ENCODE measurements at places on chromosomes 4 and X.

GRCh38 chr4:156326246-156326645, 372.6 kb upstream of the CTSO start:
- no peak for DNase-seq

DNA sequence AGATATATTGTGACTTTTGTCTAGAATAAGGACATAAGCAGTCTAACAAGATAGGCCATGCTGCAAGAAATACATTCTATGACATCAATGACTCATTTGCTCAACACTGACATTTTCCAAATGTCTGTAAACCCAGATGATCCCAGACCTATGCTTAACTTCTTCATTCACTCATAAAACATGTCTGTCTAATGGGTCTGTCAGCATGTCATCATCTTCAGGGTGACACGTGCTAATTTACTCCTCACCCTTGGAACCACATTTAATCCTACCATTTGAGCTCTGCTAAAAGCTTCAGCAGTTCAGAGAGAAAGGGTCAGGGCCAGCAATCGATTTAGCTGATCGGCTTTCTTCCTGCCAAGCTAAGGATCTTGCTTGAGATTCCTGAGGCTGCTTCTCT, 109.4 kb upstream of the MAP3K15 start:
- no peak for DNase-seq

DNA sequence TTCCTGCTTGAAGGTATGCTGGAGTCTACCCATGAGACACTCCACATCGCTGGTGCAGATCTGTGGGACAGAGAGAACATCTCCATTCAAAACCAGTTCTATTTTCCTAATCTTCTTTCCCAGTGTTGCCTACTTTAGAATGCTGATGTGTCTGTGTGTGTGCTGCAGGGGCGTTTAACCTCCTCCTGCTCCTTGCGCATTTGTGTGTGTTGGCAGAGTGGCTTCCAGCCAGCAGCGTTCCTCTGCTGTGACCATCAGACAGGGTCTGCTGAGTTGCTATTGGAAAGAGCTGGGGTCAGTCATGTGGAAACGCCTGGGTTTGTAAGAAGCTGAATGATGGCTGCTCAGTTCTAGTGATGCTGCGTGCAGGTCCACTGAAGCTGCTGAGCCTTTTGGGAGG, 223.6 kb downstream of the RBMX2 start:
- DNase-seq, result no peak

GRCh38 chrX:69365755-69366154, 138.4 kb upstream of the NALF2 start:
- no peak for DNase-seq

DNA sequence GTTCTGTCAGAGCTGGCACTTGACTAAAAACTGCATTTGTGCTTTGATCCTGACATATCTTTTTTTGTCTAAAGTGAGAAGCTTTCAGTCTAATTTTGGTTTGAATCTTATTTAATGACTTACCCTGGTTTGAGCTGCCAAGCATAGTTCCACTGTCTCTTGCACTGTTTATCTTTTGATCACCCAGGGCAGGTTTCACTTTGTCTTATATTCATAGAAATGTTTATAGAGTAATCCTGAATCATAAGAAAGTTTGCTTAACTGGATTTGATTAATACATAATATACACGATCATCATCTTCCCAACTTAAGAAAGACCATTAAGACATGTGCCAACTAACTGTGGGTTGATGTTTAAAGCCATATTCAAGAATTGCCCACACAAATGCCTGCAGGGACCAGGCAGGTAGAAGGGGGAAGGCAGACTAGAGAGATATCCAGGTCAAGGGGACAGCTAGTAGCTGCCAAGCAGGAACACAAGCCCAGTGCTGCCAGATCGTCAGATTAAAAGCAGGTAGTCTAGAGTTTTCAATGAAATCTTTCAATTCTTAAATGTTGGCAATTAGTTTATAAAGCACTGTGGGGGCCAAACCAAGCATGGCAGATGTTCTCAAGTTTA, 1.9 kb downstream of the GK start:
- DNase-seq, result no peak

DNA sequence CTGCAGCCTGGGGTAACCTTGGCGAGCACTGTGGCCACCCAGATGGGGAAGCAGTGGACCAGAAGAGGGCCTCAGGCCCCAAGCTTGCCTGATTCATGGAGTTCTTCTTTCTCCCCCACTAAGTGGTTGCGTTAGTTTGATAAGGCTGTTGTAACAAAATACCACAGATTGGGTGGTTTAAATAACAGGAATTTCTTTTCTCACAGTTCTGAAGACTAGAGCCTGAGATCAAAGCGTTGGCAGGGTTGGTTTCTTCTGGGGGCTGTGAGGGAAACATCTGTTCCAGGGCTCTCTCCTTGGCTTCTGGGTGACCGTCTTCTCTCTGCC, 105.7 kb upstream of the GATB start:
- DNase-seq, result no peak

GRCh38 chr4:28004520-28004919, 1143.9 kb downstream of the STIM2 start:
- no peak for DNase-seq

DNA sequence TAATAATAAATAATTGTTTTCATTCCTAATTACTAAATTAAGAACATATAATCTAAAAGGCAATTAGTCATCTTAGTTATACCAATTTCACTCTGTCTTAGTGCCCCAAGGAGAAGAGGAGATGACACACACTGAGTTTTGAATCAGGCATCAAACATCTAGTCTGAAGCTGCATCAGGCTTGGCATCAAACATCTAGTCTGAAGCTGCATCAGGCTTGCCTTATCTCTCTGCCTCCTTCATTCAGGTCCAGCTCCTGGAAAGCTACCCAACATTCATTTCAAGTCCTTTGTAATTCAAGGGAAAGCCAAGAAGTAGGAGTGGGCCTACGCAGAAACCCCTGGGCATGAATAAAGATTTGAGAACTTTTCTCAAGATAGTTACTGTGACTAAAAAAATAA, 62.2 kb downstream of the SH3RF1 start:
- DNase-seq, result no peak

- DNase-seq, result no peak
These were observed 331.8 kb downstream of the DKK2 start for GRCh38 chr4:106704253-106704870.

DNA sequence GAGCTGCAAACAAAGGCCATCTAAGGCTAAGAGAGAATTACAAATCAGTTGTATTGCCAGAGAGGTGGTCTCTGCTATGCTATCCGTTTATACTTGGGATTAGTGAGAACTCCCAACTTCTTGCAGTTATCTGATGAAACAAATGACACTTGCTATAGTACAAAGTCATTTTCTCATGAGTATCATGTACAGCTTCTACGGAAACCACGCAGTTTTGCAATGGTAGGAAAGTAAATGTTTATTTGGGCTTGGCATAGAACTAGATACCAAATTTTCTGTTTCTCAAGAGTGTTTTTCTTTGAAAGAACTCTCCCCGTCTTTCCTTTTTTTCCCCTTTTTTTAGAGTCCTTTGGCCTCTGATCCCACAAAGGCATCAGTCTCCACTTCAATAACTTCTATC, 128.2 kb upstream of the ENPEP start:
- no peak for DNase-seq

- DNase-seq, result no peak
These were observed 255.4 kb downstream of the TLL1 start for GRCh38 chr4:166128403-166128802.

DNA sequence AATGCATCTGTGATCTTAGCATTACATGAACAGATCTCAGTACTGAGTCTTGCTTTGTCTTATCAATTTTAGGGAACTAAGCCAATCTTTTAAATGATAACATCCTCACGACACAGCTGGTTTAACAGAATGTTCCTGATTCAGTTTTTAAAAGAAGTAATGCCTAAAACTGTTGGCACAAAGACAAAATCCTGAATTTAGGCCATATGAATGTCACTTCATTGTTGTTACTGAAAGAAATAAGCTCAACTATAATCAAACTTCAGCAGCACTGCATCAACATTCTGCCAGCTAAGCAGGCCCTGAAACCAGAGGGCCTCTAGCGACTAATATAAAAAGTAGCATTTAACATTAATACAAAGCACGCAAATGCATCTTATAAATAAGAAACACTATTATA, 130.6 kb downstream of the FRYL start:
- DNase-seq, result no peak

DNA sequence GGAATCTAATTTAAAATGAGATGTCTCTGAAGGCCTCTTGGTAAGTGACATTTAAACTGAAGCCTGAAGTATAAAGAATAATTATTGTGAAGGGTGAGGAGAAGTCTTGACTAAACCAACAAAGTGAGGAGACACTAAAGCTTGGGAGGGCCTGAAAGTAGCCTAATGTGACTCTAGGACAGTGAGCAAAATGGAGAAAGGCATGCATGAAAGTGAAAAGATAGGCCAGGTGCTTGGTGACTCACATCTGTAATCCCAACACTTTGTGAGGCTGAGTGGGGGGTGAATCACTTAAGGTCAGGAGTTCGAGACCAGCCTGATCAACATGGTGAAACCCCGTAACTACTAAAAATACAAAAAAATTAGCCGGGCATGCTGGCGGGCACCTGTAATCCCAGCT, 46.9 kb upstream of the SMARCAD1 start:
- no peak for DNase-seq

DNA sequence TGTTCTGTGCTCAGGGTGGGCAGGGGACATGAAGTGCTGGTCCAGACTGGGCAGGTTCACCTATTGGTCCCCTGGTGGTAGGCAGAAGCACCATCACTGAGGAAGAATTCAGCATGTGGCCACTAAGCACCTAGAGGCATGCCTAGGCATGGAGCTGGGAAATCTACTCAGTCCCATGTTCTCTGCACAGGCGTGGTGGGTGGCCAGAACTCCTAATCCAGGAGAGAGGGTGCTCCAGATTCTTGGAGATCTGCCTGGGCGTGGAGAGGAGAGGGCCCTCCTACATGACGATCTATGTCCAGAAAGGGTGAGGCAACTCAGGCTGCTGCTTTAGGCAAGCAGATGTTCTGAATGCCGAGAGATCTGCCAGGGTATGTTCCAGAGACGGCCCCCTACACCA, 44.6 kb upstream of the MAGEC2 start:
- no peak for DNase-seq

GRCh38 chrX:107348990-107349389, 100.5 kb upstream of the FRMPD3 start:
- no peak for DNase-seq

- no peak for DNase-seq
These were observed 135.2 kb downstream of the EPHA5 start for GRCh38 chr4:65535113-65535512.

DNA sequence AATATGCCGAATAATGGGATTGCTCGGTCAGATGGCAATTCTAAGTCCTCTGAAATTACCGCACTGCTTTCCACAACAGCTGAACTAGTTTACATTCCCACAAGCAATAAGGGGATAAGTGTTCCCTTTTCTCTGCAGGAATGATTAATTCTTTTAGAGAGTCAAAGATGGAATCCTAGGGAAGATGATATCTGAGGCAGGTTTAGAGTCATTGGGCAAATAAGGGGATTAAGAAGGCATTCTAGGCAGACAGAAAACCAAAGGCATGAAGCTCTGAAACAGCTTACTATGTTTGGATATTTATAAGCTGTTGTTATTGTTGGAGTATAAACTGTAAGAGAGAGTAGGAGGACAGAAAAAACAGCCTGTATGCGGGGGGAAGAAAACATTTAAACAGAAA, 85.7 kb downstream of the TET2 start:
- DNase-seq, result no peak

DNA sequence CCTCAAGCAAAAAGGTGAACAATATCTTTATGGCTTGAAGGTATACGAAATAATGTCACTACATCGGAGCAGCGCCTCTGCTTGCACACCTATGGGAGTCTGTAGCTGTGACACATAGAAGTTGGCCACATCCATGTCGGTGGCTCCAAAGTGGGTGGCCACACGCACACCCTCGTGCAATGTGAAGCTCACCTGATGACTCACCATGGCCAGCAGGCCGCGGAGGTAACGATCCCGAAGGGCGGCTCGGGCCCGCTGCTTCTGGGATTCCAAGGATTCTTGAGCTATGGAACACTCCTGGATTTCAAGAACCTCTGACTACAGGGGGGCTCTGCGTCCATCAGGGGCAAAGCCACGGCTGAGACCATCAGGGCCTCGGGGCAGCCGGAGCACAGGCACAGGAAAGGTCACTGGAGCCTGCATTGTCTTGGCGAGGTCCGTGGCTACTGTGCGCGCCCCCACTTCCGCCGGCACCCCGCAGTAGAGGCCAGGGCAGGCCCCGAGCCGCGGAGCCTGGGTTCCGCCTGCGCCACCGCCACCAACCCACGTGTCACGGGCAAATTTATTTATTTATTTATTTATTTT, 25.2 kb downstream of the NYX start:
- no peak for DNase-seq

- no peak for DNase-seq
These were observed 133.5 kb downstream of the ASMT start for GRCh38 chrX:1748408-1748807.

DNA sequence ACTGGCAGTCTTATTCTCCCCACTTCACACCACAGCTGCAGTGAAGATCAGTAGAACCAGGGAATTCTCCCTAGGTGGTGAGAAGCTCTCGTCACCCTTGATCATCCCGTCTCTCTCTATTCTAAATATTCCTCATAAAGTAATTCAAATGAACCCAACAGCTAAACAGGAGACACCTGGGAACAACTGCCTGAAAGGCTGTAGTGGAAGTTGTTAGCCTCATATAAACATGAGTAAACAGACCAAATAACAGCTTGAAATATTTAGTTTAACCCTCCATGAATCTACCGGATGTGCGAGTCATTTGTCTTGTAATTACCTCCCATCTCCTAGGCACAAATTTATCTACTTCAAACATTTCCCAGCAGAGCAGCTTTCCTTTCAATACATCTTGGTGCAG, 30.4 kb upstream of the APELA start:
- DNase-seq, result no peak

DNA sequence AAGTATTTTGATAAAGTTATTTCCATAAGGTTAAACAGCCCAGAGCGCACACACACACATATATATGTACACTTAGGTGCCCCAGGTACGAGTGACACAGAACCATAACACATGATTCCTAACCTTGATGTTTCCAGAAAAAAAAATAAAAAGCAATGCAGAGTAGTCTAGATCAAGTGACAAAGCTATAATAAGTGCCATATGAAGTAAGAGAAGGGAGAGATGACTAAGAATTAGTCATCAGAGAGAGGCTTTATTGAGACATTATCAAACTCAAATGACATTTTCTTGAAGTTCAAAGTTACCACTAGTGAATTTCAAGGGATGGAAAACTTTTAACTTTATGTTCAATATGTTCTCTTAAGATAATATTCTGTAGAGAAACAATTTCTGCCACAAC, 215.0 kb downstream of the HTR2C start:
- DNase-seq, result no peak

- DNase-seq, result no peak
These were observed 18.5 kb downstream of the VSIG4 start for GRCh38 chrX:66021401-66021764.

DNA sequence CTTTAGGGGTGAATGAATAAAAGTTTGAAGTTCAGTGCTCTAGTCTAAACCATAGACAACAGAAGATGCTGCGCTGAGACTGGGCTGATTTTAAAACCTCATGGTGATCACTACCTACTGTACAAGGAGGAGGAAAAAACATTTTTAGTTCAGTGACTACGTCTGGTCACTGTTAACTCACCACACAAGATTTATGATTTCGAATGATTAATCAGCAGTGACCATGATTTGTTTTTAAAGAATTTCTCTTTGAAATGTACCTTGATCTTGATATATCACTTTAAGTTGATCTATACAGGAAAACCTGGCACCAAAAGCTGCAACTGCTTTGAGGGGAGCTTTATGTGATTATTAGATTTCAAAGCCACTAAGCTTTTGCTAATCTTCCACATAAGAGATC, 286.3 kb downstream of the PDGFC start:
- no peak for DNase-seq

GRCh38 chr4:184740980-184741391, 7.1 kb upstream of the CENPU start:
- DNase-seq, result no peak
